ENCODE measurements at places on chromosomes 5 and 9. TPM values are rescaled to one million over a fixed set of nuclear protein-coding genes. Genes with fewer than 3 reads are reported as not detected.

GRCh38 chr9:35914301-35914807 lies 5.1 kb downstream of the SPAAR start:
- DNase-seq: no peak

DNA sequence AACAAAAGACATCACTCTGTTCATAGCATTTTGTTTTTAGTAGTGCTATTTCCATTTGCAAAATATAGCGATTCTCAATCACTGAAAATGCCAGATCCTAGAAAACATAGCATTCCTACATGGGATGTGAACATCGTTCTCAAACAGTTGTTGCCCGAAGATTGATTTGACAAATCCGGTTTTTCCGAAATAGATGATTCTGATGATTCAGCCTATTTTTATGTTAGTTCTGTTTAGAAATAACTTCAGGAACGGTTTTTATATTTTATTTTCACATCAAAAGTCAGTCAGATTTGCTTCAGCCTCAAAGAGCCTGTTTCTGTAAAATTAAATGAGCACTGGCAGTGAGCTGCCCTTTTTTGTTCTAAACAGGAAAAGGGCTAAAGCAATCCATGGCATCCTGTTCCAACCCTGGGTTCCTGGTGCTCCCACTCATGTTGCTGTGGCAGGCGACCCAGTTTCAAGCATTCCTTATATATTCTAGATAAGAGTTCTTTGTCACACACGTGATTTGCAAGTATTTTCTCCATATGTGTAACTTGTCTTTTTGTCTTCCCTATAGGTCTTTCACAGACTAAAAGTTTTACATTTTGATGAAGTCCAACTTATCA lies 14.2 kb upstream of the PSIP1 start:
- no peak for DNase-seq

GRCh38 chr9:135520916-135521607 lies at the start of gene LCN1:
LCN1 (plus strand) TSS chr9:135521440; CDS start chr9:135521498, 58 bp downstream.
- DNase-seq: no peak

DNA sequence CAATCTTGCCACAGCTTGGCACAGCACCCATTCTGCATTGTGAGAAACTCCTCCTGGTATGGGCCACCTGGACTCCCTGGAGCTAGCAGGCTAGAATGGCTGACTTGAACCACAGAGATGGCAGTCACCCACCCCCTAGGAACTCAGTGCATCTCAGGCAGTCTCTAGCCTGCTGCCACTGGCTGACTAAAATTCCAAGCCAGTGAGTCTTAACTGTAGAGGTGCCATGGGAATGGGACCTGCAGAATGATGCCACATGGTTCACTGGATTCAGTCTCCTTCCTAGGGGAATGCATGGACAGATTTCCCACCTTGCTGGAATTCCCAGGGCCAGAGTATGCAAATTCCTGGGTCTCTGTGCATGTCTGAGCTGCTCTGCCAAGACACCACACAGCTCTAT lies 382.9 kb downstream of the MAN2A1 start:
- DNase-seq: no peak

The AFAP1L1 gene
- 19.6 TPM for polyA plus RNA-seq

DNA sequence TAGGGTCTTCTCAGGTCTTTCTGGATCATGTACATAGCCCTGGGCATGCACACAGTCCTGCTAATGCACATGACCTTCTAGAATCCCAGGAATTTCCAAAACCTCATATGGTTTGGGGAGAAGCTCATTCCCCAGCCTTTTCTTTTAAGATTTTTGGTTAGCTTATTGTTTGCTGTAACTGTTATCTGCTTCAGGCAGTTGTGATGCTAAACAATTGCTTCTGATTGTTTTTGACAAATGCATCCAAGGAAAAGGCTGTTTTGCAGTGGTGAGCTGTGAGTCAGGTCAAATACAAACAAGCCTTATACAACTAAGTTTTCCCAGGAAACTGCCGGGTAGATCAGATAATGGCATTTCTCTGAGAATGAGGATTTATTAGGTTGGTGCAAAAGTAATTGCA lies 32.7 kb downstream of the SMC5 start:
- DNase-seq: no peak

- DNase-seq: no peak
Measured at GRCh38 chr9:32334916-32335895, 49.2 kb upstream of the ACO1 start.
